GM23248 (cell line): ENCODE measurements at places on chromosomes 11 and 22.

GRCh38 chr11:88188251-88188931, 13.1 kb upstream of the RAB38 start:
- DNase-seq: no peak

GRCh38 chr11:114298710-114299109, 2.5 kb downstream of the NNMT start:
- peak; percentile 43 for DNase-seq

DNA sequence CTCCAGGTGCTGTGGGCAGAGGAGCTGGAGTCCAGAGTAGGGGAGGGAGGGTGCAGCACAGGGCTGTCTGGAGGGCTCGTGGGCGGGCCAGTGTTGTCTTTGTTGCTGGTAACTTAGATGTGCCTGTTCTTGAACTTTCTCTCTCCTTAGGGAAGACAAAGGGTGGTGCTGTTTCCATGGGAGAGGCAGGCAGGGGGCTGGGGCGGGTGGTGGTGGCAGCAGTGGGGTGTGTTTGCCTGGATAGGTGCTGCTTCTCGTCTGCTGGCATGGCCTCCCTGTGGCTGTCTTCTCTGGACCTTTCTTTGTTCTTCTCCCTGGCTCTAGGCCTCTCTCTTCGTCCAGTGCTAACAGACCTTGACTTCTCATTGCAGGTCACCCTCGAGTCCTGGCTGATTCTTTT, 8.5 kb downstream of the SIDT2 start:
- DNase-seq: no peak

DNA sequence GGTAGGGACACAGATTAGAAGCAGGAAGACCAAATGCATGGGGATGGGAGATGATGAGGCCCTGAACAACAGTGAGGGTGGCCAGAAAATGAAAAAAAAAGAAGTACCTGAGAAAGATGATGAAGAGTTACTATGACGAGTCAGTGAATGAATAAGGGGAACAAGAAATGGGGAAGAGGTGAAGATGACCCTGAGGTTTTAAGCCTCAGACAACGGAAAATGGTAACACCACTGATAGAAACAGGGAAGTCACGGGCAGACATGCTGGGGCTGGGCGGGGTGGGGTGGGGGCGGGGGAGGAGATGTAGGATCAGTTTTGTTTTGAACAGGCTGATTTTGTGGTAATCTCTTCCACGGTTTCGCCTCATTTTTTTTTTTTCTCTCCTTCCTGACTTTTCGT, 205.1 kb upstream of the CADM1 start:
- no peak for DNase-seq

GRCh38 chr11:123125169-123125568, 63.2 kb upstream of the HSPA8 start:
- no peak for DNase-seq

DNA sequence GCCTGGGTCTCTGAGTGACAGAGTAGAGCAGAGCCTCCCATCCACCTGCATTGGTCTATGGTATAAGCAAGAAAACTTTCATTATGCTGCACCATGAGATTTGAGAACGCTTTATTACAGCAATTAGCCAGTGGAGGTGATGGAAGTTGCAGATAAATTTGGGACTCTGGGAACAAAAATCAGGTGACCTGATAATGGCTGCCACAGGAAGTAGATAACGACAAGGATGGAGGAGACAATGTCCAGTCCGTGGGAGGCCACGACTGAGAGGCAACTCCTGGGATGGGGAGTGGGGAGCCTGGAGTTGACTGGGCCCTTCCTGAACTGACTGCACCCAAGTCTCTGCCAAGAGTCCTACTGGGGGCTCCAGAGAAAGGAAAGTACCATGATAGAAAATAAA, 4.7 kb downstream of the MRGPRD start:
- no peak for DNase-seq

DNA sequence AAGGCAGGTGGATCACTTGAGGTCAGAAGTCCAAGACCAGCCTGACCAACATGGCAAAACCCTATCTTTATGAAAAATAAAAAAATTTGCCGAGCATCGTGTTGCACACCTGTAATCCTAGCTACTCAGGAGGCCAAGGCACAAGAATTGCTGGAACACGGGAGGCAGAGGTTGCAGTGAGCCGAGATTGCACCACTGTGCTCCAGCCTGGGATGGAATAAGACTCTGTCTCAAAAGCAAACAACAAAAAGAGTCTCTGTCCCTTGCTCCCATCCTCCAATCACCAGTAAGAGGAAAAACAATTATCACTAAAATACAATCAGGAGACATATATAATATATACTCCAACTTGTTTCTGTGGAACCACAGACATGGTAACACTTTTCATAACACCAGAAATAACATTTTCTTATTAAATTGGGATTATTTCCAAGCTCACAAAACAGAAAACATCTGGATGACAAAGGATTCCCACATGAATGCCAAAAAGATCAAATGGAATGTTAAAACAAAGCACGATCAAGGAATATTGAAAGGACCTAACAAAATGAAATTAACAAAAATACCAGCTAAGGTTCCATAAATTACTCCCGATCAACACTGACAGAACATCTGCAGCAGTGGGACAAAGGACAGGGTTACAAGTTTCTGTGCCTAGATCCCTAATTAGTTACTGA, 15.2 kb downstream of the FCHSD2 start:
- DNase-seq: peak; percentile 20

GRCh38 chr11:113351068-113351450, 36.5 kb upstream of the ANKK1 start:
- no peak for DNase-seq

DNA sequence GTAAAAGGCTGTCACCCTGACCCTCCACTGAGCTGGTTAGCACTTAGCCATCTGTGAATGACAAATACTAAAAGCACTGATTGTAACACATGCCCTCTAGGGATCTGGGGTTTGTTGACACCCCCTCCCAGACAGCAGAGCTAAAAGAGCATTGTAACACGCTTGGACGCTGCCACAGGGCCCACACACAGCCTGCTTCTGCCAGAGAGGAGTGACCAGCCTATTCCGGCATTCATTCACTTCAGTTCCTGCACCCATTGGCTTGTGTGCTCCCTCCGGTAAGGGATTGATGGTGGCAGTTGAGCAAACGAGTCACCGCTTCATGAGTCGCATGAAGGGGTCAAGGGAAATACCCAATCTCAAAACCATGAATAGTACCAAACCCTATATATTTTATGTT, 15.8 kb downstream of the OR10D3 start:
- DNase-seq: no peak

GRCh38 chr11:44408711-44409470, 99.0 kb upstream of the ALX4 start:
- no peak for DNase-seq

GRCh38 chr11:71456831-71457230, 3.8 kb downstream of the NADSYN1 start:
- DNase-seq: no peak

DNA sequence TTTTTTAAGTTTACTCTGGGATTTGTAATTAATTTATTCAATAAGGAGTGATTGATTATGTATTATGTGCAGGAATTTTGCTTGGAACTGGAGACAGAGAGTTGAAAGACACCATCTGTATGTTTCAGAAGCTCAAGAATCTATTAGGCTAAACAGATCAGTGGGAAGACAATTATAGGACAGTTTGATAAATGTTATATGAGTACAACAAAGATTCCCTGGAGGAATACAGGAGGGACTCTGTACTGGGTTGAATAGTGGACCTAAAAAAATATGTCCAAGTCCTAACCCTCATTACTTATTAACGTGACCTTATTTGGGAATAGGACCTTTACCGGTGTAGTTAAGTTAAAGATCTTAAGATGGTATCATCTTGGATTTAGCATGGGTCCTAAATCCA, 681.2 kb downstream of the NELL1 start:
- no peak for DNase-seq

- DNase-seq: no peak
These were observed 28.0 kb downstream of the SGSM1 start for GRCh38 chr22:24833881-24834495.

DNA sequence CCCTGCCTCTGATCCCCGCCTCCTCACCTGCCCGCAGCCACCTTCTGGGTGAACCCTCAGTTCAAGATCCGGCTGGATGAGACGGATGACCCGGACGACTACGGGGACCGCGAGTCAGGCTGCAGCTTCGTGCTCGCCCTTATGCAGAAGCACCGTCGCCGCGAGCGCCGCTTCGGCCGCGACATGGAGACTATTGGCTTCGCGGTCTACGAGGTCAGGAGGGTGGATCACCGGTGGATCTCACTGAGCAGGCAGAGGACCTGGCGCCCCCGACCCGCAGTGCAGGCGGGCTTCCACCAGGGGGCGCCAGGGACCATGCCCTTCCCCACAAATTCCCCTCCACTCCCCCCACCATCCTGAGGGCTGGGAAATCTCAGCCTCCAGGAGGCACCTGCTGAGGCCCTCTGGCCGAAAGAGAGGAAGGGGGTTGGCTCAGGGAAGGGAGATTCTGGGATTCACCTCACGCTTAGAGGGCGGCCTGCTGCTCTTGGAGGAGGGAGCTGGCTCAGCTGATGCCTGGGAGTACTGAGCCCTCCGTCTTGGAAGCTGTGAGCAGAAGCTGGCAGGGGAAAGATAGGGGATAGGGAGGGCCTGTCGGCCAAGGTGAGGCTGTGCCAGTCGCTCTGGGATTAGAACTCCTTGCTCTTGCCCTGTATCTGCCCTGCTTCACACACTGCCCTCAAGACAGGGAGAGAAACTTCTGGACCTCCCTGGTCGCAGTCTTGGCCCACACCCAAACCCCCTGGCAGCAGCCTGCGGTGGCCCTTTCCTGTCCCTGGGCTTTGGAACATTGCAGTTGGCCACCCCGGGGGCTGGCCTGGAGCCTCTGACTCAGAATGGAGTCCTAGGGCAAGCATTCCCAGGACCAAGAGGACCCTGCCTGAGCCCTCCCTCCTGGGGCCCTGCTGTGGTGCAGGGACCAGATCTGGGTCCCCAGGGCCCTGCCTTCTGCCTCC, 23.2 kb downstream of the CAPN1 start:
- DNase-seq: peak; percentile 40

GRCh38 chr11:109859045-109859724, 234.0 kb upstream of the ZC3H12C start:
- peak; percentile 89 for DNase-seq

DNA sequence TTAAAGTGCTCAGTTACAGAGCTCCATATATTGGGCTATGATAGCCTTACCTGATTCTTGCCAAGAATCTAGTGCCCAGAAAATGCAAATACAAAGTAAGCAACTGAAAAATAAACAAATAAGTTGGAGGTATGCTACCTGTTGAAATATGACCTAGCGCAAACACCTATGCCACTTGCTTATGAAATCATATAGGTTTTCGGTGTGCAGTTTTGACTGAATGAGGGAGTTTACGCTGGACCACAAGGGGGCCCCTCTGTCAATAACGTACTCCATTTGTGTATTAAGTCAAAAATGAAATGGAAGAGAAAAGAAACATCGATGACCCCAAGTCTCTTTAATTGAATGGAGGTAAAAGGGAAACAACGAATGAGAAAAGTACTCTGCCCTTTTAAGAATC, 84.9 kb upstream of the TRIM77 start:
- DNase-seq: no peak

- DNase-seq: no peak
These were observed 14.2 kb downstream of the GATD1 start for GRCh38 chr11:763073-763463.

DNA sequence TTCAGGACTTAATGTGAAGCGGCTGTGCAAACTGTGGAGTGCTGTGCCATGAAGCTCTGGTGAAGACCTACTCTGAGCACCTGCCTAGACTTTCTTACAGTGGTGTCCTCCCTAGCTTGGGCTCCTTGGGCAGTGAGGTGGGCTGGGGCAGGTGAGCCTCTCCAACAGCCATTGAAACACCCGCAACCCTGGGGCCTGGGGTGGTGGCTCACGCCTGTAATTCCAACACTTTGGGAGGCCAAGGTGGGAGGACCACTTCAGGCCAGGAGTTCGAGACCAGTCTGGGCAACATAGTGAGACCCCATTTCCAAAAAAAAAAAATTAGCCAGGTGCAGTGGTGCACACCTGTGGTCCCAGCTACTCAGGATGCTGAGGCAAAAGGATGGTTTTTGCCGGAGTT, 14.3 kb upstream of the SEC14L3 start:
- no peak for DNase-seq

- DNase-seq: no peak
These were observed 194.4 kb upstream of the PGR start for GRCh38 chr11:101323997-101324396.

DNA sequence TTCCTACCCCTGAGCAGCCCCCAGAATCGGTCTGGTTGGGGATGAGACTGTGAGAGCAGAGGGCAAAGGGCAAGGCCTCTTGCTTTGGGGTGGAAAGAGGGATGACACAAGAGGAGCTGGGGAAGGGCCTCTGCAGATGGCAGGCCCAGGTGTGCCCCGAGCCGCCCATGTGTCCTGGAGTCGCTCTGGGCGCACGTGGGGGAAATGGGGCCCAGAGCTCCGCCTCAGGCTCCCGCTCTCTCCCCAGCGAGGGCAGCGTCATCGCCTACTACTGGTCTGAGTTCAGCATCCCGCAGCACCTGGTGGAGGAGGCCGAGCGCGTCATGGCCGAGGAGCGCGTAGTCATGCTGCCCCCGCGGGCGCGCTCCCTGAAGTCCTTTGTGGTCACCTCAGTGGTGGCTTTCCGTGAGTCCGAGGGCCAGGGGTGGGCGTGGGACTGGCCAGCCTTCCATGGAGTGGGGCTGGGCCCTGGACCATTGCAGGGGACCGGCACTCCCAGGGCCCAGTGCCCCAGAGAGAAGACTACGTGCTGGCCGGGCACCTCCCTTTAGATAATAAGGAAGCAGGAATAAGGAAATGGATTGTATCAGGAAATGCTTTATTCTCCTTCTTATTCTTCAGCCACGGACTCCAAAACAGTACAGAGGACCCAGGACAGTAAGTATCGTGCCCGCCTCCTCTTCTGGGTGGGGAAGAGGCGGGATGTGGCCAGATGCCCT, 30.1 kb downstream of the ST14 start:
- DNase-seq: no peak

DNA sequence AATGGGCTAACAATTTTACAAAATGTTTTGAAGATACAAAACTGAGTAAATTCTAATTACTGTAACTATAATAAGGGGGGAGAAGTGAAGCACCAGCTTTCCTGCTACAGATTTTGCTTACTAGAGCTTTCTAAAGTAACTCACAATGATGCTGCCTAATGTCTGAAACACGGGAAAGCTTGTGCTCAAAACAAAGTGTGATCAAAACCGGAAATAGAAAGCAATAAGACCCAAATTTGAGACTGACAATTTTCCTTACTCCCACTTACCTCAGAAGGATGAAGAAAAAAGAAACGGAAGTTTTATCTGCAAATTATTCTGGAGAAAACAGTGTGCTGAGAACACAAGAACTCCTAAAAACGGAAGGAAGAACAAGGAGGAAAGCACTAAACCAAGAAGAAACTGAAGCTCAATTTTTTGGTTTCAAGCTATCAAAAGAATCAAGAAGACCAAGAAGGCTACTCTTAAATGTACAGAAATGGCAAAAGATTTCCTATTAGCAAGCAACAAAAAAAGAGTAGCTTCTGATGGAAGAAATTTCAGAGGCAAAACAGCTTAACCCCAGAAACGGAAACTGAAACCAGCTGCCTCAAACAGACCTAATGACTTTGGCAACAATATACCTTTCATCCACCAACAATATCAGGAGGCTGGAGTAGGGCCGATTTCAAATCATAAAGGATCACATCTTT, 33.4 kb downstream of the AMBRA1 start:
- peak; percentile 63 for DNase-seq
